ENCODE measurements at places on chromosomes 6 and 20. TPM values are rescaled to one million over a fixed set of nuclear protein-coding genes. Genes with fewer than 3 reads are reported as not detected.

DNA sequence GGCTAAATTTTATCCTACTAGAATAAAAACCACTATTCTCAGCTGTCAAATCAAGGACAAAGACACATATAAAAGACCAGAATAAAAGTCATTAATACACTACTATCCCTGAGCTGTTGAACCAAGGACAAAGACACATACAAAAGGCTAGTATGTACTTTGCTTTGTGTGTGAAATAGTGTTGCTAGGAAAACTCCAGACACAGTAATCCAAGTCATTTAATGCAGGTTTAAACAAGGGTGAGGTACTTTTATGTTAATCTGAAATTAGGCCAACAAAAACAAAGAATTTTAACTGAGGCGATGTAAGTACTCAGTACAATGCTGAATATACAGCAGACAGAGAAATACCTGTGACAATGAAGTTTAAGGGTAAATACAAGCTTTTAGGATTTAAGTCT, 18.9 kb downstream of the GCLC start:
- no peak for DNase-seq

GRCh38 chr6:106181664-106182418, 95.7 kb downstream of the PRDM1 start:
- DNase-seq = no peak

The EYA2 gene
- polyA plus RNA-seq = 0.70 TPM

The PRKN gene
- polyA plus RNA-seq = 3.5 TPM

GRCh38 chr6:87182940-87183339, 27.6 kb downstream of the ZNF292 start:
- DNase-seq = no peak

The RAET1E gene
- 0.99 TPM for polyA plus RNA-seq

DNA sequence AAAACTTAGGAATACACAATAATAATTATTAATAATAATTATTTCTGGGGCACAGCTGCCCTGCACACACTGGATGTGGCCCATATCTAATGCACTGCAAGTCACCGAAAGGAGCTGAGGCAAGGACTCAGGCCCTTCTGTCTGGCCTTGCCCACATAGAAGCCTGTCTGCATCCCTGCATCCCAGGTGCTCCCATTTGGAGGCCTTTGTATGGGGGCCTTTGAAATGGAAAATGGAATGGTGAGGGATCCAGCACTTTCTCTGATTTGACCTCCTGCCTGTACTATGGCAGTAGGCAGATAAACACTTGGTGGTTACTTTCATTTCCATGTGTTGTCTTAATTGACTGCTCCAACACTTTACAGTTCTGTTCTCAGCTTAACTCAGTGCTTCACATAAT, 75.7 kb upstream of the PTCHD4 start:
- no peak for DNase-seq

GRCh38 chr6:145588981-145589380, 146.3 kb downstream of the EPM2A start:
- no peak for DNase-seq

DNA sequence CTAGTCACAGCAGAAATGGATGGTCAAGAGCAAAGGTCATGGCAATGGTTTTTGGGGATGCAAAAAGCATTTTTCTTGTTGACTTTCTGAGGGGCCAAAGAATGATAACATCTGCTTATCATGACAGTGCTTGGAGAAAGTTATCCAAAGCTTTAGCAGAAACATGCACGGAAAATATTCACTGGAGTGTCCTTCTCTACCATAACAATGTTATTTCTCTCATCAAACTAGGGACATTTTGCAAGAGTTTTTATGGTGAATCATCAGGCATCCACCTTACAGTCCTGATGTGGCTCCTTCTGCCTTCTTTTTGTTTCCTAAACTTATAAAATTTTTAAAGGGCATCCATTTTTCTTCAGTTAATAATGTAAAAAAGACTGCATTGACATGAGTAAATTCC, 302.3 kb downstream of the HIVEP2 start:
- no peak for DNase-seq

DNA sequence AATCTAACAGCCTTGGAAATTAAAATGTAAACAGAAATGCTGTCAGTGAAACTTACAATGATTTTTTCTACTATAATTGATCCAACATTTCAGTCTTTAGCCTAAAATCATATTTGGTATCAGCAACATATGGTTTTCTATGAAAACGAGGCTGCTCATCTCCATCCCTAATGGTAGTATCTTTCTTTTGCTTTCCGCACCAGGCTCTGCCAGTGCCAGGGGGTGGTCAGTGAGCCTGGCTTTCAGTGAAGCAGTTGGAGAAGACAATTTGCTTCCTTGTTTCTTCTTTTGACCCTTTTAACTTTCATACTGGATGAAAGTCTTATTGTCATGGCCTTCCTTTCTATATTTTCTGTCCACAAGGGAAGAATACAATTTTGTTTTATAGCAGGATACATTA, 258.4 kb downstream of the ARID1B start:
- no peak for DNase-seq

- no peak for DNase-seq
These were observed 780.0 kb downstream of the BCKDHB start for GRCh38 chr6:80886475-80886874.

GRCh38 chr6:22361576-22361975, 64.7 kb upstream of the PRL start:
- no peak for DNase-seq

GRCh38 chr6:169048185-169048864, 205.3 kb downstream of the THBS2 start:
- DNase-seq = no peak

- DNase-seq = no peak
These were observed 1.2 kb downstream of the MAK start for GRCh38 chr6:10837009-10837621.

DNA sequence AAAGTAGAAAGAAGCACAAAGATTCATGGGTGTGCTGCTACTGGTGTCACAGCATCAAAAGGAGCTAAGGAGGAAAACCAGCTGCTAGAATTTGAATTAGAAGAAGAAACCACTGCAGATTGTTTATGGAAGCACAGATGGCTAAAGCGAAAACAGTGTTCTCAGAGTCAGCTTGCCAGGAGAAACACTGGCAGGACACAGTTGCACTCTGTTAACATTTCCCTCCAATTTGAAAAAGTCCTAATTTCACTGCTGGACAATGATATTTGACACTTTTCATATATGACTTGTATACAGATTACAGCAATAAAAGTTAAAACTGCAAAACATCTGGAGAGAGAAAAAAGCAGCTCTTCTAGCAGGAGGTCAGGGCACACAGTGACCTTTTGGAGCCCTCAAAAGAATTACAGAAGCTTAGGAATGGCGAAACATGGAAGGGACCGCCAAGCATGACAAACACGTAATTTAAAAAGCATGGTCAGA, 314.5 kb downstream of the COL12A1 start:
- no peak for DNase-seq

DNA sequence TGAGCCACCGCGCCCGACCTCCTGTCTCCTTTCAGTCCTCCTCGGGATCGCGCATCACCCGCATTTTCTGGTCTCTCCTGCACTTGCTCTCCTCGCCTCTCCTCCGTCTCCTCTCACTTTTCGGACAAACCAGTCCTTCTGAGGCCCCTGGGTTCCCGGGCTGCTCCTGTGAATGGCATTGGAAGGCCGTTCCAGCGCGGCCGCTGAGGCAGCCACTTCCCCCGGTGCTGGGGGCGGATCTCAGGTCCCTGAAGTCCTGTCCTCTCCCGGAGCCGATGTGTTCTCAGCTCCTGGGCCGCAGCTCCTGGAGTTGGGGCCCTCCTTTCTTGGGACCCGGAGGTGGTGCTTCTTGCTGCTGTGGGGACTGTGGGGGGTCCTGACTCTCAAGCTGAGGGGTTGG, 803 bp downstream of the MICB start:
- no peak for DNase-seq

The CST2 gene
- polyA plus RNA-seq = not detected

The ACSS1 gene
- 15.1 TPM for polyA plus RNA-seq

GRCh38 chr6:149271348-149272340, 45.9 kb upstream of the TAB2 start:
- no peak for DNase-seq

DNA sequence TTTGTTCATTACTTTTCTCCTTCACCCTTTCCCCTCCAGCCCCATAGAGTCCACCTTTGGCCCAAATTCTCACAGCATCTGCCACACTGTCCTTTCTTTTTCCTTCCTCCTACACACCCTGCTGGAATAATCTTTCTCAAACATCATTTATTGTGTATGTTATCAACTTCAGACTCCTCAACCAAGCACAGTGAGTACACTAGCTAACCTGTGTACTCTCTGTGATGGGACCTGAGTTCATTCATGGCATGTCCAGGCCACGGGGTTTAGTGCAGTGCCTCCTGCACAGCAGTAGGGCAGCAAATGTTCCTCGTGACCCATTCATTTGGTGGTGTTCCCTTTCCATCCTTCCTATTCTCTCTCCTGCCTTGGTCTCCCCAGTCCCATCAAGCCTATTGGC, 7.1 kb upstream of the ARMC12 start:
- DNase-seq = no peak

DNA sequence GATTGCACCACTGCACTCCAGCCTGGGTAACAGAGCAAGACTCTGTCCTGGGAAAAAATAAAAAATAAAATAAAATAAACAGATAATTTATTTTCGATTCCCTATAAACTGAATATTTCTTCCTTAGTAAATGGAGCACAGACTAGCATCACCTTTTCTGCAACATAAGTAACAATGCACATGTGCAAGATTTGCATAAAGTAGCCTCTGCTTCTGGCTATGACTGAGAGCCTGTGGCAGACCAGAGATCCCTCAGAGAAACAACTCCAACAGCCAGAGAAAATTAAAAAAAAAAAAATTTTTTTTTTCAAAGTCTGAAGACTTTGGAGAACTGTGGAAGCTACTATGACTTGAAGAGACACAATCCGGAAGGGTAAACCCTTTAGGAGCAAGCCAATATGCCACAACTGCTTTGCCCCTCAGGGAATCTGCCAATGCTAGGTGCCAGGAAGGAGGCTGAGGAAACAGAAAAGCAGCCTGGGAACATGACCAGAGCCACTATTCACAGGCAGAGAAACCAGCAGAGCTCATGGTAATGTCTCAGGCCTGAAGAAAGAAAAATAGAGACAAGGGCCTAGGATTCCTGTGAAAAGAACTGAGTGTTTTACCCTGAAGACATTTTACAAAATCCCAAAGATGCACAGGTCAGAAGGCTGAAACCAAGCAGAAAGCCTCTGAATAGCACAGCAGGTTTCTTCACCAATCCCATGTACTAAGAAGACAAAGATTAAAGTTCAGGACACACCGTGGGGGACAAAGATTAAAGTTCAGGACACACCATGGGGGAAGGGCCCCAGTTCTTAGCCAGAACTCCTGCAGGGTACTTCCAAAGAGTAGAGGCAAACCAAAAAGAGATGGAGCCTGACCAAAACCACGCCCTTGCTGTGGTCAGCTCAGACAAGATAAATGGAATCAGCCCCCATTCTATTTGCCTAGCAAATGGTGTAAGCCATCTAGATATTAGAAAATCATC, 25.8 kb downstream of the B4GALT5 start:
- no peak for DNase-seq

DNA sequence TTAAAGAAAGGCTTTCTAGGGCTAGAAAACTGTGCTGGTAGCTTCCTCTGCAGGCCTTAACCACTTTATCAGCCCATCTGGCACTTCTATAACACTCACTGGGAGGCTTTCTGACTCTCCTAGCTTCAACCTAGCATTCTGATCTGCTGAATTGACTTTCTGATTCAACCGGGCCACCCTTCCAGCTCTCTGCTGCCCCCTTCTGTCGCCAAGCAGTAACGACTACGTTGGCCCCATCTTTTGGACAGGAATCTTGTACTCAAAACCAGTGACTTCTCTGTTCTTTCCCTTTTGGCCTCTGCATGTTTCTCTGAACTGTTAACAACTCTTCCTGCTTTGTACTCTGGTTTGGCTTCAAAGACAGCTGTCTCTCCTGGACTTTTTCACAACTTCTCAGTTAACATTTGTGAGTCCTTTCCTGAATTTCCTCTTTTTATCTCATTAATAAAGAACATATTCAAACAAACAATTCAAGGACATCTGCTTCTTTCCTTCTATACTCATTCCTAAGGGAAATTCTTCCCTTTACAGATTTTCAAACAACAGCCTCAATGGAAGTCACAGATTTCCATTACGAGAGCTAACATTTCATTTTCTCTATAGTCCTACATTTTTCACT, 43.9 kb upstream of the FAM135A start:
- peak; percentile 28 for DNase-seq

GRCh38 chr6:72798196-72798595, 176.3 kb downstream of the KCNQ5 start:
- DNase-seq = no peak

The TBXT gene
- not detected for polyA plus RNA-seq

DNA sequence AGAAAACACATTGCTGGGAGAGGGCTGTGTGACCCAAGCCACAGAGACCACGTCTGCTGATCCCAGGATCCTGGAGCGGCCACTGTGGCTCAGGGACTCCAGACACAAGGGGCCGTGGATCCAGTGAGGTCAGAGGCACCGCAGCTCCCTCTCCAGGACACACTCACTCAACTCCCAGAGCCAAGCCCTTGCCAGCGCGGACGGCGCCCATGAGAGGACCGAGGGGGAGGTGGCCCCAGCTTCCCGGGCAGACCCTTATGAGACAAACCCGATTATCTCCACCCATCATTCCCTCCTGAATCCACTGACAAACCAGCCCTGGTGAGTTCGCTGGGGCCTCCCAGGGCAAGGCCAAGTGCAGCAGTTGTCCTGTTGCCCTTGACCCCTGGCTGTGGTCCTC, 201.2 kb downstream of the TAF4 start:
- no peak for DNase-seq

The SYCP2 gene
- polyA plus RNA-seq = 1.2 TPM

GRCh38 chr20:11982289-11982954, 64.7 kb downstream of the BTBD3 start:
- DNase-seq = no peak

GRCh38 chr6:16136621-16137450, 8.0 kb downstream of the MYLIP start:
- DNase-seq = no peak

- DNase-seq = no peak
These were observed 126.5 kb upstream of the HDGFL1 start for GRCh38 chr6:22442826-22443225.

The METTL24 gene
- polyA plus RNA-seq = 4.3 TPM

DNA sequence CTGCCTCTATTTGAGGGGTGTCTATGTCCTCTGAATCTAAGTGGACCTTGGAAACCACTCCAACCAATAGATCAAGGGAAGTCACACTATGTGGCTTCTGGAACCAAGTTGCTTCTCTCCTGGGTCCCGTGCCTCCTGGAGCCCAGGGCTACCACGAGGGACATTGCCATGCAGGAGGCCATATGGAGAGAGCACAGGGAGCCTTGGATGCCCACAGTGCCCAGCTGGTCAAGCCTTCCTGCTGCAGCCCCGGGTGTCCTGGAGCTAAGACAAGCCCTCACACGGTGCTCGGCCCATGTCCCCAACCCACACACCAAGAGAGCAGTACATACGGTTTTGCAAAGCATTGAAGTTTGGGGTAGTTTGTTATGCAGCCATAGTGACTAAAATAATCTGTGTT, 231.6 kb downstream of the SYNDIG1 start:
- no peak for DNase-seq

The GRIK2 gene
- polyA plus RNA-seq = 1.7 TPM

GRCh38 chr6:108115598-108116058, 41.1 kb upstream of the OSTM1 start:
- DNase-seq = no peak

- DNase-seq = no peak
These were observed 166.4 kb downstream of the NFATC2 start for GRCh38 chr20:51376111-51376510.

The CLPSL2 gene
- polyA plus RNA-seq = not detected

The BPIFA2 gene
- not detected for polyA plus RNA-seq
